ENCODE measurements at places on chromosomes 1 and 21.

GRCh38 chr1:205569411-205570172 is 62.2 kb downstream of the ELK4 start:
- no peak for DNase-seq

DNA sequence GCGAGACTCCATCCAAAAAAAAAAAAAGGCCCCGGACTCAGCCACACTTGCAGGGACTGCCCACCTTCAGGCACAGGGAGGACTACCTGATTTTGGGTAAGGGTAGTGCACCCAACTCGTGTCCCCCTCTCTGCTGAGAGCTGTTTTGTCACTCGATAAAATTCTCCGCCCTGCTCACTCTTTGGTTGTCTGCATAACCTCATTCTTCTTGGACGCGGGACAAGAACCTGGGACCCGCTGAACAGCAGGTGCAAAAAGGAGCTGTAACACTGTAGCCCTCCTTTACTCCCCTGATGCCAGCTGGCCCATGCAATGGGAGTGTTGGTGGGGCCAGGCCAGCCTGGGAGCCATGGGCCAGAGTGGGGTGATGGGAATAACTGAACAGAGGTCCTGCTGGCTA is 10.6 kb downstream of the S100B start:
- DNase-seq: no peak

GRCh38 chr1:2591233-2591580 is 4.6 kb downstream of the PRXL2B start:
- DNase-seq: no peak

GRCh38 chr1:36440646-36441045 is 9.6 kb downstream of the OSCP1 start:
- no peak for DNase-seq

DNA sequence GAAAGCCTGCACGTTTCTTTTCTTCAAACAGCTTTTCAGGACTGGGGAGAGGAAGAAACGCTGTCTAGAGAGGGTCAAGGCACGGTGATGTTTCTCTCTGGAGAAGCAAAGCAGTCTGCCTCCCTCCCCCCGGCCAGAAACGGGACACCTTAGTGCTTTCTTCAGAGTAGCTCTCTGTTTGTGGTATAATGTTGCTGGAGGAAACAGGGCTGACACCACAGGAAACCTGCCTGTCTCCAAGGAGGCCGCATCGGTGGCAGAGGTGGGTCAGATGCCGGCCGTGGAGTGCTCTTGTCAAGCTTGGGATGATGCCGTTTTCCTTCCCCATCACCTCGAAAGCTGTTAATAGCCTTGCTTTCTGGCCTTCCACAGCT is 139.4 kb downstream of the DHRS3 start:
- no peak for DNase-seq

DNA sequence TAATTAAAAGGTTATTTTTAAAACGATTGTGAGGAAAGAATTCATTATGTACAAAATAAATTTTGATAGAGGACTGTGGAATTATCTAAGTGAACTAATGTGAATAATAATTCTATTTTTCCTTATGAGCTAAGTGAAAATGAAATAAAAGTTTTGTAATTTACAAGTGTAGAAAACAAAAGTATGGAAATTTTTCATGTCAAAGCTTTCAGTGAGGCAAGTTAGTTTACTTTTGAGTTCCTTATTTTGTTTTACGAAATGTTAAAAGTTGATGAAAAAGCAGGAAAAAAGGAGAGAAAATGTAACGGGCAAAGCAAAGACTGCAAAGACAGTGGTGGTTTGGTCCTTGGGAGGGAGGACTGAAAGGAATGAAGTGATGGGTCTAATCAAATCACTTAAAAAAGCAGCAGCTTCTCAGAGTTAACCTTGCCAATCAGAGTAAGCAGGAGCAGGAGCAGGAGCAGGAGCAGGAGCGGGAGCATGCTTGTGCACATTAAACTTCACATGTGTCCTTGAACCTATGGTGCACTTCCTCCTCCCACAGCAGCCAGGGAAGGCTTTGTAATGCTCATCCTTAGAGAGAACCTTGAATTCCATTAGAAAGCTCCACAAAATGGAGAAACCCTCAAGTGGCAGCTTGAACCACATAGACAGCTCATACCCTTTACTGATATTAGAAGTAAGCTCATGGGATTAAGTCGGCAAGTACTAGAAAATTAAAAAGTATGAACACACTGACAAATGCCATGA is 133.4 kb downstream of the LHX4 start:
- no peak for DNase-seq

DNA sequence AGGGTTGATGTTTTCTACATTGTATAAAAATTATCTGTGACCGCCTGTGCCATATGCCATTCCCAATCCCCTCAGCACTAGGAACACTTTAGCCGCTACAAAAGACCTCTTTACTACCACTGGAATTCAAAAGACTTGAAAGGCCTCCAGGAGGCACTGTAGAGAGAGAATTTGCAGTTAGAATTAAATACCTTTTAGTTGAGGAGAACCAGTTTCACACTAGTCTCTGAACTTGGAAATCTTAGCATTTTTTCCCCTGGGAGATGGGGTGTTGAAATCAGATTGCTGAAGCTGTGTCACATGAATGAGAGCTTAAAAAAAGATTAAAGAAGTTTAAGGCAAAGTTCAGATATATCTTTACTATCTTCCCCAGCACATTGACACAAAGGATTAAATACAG is 291.0 kb downstream of the ADGRL2 start:
- no peak for DNase-seq

DNA sequence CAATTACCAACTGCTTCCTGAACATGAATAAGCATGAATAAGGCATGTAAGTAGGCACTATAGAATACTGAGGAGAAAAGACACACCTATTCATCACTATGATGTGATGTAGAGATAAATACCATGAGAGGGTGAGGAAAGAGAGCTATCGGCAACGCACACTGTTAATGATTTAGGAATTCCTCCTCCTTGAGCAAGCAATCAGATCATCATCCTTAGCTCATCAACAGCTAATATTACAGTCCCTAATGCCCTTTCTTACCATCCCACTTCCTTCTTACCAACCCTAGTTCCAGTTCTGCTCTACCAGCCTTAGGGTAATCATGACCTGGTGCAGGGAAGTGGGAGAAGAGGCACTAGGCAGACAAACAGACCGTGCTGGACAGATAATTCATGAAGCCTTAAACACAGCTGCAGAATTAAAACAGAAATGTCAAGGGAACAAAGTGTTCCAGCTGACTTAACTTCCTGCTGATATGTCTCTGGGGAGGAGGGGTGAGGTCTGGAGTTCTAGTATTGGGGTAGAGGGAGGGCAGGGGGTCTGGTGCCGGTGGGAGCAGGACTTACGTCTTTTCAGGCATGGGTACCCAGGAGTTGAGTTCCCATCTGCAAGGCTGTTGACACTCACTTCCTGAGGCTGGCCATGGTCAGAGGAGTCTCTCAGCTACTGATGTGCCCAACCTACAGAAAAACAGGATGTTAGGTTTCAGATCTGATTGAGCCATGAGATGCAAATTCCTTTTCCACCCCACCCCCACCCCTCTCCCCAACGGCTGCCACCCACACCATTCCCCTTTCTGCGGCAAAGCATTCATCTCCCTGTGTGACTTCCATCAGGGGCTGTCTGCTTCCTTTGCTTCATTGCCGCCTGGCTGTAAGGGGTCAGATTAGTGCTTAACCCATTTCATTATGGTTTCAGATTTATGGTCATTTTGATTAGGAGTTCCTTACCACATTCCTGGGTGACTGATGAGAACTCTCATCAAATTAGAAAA is 12.6 kb upstream of the RCSD1 start:
- no peak for DNase-seq

DNA sequence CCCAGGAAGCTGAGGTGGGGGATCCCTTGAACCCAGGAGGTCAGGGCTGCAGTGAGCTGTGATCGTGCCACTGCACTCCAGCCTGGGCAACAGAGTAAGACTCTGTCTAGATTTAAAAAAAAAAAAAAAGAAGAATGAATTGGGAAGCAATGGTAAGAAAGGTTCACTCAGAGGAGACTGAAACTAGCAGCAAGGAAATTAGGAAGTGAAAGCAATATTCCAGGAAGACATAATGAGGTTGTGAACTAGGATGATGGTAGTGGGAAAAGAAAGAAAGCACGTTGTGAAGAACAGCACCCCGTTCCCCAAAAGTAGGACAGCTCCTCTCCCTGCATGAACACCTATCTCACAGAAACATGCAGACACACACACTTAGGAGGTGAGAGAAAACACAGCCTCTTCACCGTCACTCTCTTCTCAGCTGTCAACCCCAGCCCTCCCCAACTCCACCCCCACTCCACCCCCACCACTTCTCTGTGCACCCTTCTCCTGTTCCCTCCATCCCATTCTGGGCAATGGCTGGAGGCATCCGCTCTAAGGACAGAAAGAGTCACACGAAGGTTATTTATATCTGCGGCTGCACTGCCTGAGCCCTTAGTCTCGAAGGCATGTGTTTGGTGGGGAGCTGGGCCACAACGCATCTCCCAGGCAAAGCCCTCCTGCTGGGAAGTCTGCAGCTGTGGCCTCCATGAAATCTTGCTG is 101.8 kb upstream of the LPGAT1 start:
- no peak for DNase-seq

GRCh38 chr1:155834296-155834926 is 22.6 kb downstream of the GON4L start:
- no peak for DNase-seq

GRCh38 chr1:197485790-197486189 is 217.7 kb downstream of the CRB1 start:
- no peak for DNase-seq

DNA sequence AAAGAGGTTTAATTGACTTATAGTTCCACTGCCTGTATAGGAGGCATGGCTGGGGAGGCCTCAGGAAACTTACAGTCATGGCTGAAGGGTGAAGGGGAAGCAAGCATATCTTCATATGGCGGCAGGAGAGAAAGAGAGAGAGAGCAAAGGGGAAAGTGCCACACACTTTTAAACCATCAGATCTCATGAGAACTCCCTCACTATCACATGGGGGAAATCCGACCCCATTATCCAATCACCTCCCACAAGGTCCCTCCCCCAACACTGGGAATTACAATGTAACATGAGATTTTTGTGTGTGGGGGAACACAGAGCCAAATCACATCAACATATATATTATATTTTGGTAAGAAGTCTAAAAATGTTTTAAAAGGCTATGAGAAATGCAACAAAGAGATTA is 27.2 kb downstream of the FABP3 start:
- no peak for DNase-seq

DNA sequence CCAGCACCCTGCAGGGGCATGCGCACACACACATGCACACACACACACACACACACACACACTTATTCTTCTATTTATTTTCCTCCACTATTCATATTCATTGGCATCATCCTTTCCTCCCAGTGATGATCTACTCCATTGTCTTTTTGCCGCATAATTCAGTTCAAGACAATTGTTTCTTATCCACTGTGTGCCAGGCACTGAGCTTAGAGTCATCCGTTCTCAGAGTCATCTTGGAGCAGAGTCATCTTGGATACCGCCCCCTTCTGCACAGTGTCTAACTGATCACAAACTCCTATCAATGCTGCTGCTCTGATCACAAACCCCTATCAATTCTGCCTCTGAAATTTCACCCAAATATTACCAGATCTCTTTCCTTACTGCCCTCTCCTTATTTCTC is 102.8 kb upstream of the PROX1 start:
- no peak for DNase-seq

GRCh38 chr1:2583871-2584351 is 2.7 kb upstream of the PRXL2B start:
- DNase-seq: no peak

DNA sequence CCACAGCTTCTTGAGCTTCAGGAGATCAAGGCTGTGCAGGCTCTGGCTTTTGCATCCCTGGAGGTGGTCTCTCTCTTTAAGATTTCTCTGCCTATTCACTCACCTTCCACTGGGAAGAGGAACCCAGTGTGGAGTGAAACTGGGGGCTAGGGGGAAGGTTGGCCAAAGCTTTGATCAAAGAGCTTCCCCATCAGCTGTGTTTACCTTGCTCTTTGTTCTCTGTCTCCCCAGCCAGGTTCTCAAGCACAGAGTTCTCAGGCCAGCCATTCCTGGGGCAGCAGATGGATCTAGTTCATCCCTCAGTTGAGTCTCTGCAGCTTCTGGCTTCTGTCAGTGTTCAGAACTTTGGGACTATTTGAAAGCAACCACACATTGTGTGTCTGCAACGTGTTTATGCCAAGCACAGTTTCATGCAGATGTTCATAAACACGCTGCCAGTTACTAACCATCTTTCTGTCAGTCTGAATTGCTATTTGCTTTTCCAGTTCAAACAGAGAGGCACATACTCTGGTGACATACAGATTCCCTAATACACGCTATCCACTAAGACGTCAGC is 17.2 kb upstream of the MRPS14 start:
- DNase-seq: no peak

DNA sequence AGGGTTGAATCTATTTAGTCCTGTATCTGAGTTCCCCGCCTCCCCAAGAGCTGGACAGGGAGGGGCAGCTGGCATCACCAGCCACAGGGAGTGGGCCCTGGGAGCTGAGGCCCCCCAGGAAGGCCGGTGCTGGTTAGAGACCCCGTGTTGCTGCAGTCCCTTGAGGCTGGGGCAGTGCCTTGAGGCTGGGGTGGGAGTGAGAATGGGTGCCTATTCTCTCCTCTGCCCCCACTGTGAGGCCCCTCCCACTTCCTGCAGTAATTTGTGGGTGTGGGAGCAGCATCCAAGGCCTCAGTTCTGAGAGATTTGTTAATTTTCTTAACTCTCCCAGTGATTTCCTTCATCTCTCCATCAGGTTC is 2.5 kb upstream of the TRAPPC3 start:
- no peak for DNase-seq

GRCh38 chr1:232627645-232628334 is 2.1 kb downstream of the SIPA1L2 start:
- DNase-seq: no peak

DNA sequence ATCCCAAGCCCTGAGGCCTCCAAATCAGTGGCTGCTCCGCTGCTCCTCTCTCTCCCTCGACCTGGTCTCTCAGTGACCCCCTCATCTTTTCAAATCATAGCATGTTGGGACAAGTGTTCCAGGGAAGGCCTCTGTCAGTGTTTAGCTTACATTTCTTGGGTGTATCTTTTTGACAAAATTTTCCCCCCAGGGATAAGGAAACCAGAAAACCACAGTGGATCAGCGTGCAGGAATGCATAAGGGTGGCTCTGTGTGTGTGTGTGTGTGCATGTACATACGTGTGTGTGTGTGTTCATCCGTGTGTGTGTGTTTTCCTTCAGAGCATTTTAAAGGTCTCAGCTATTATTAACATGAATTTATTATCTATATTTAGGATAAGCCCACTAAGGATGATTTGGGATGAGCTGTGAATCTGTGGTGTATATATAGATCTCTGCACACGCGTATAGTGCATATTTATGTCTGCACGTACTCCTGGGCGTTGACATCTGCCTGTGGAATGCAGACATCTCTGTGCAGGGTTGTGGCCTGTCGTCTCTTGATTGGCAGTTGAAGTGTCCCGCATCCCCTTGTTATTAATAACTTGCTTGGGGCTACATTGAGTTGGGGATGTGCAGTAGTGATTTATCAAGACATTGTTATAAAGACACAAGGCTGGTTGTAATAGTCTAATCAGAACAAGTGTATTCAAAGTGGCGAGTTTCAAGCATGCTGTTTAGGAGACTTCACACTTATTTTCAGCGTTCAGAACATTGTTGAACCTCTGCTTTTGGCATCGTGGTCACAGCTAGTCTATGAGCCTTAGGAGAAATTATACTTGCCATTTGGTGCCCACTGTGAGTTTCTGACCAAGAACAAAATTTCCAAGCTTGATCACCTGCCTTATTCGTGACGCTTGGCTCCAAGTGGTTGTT is 55.6 kb downstream of the GALNT2 start:
- no peak for DNase-seq
